NCI-H1048 (cell line): ENCODE measurements at places on chromosomes 6 and 20.

DNA sequence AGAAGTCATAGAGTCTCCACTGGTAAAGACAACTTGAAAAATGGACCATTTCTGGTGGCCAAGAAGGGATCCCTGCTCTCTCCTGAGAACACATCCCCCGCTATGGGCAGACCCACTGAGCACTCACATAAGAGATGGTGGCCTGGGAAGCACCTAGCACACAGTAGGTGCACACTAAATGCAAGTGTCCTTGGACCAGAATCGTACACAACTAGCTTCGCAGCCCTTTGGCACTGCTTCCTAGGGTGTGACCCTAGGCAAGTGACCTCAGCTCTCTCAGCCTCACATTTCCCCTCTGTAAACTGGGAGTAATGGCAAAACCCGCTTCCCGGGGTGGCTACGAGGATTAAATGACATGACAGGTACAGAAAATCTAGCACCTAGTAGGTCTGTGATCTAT lies 35.1 kb downstream of the KCNB1 start:
- no peak for DNase-seq

DNA sequence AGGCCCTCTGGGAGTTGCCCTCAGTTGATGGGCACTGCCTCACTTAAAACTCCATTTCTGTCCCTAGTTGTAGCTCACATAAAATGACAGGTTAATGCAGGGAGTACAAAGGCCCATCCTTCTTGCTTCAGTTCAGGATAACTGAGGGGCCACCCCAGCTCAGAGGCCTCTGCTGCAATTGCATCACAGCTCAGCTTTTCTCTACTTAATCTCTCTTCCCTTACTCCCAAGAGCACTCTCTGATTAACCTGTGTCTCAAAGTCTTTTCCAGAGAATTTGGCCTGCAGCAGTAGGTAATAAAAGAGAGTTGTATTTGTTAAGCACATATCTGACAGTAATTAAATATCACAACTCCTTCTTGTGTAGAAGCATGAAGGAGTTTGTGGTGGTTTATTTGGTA lies 40.9 kb upstream of the FLRT3 start:
- DNase-seq = no peak

GRCh38 chr6:148611213-148611612 lies 135.6 kb upstream of the UST start:
- no peak for DNase-seq

DNA sequence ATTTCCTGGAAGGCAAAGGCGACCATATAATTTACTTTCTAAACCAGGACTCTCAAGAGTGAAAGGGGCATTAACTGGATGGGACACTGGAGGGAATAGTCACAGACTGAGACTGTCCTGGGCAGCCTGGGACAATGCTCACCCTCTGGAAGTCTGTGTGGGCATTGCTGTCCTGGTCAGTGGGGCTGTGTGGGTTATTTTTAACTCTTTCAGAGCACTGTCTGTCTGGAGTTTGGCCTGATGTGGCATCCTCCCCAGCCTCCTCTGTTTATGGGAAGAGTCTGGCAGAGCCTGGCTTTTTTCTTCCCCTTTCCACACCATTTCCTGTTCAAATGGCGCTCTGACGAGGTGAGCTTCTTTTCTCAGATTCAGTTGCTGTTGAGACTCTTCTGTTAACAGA lies 11.7 kb downstream of the DAAM2 start:
- no peak for DNase-seq

DNA sequence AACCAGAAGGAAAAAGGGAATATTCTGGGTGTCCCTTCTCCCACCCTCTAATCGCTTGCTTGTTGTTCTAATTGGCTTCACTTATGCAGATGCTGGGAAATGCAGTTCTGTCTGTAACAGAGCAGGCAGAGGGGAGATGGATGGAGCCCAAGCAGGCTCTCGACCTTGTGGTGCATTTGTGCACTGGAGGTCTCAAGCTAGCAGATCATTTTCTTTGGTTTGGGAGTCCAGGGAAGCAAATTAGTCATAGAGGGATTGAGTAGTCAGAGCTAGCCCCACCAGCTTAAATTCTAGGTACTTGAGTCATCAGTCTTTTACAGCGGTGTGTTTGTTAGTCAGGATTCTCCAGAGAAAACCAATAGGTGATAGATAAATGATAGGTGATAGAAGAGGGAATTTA lies 234.7 kb upstream of the ECI2 start:
- no peak for DNase-seq

DNA sequence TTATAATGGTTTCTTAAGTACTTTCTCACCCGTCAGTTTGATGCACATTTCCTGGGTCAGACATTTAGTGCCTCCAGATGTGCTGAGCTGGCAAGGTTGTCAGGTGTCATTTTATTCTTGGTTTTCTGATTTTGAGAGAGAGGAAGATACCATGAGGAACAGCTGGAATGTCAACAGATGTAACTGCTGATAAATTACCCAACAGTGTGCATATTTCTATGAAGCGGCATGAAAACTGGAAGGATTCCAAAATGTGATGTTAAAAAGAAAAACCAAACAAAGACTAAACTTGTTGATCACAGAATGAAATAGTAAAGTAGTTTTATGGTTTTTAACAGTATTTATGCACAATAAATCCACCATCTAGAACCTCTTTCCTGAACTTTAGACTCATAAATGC lies 447.3 kb downstream of the HDGFL1 start:
- no peak for DNase-seq

GRCh38 chr6:123117145-123117908 lies 121.3 kb downstream of the CLVS2 start:
- no peak for DNase-seq

DNA sequence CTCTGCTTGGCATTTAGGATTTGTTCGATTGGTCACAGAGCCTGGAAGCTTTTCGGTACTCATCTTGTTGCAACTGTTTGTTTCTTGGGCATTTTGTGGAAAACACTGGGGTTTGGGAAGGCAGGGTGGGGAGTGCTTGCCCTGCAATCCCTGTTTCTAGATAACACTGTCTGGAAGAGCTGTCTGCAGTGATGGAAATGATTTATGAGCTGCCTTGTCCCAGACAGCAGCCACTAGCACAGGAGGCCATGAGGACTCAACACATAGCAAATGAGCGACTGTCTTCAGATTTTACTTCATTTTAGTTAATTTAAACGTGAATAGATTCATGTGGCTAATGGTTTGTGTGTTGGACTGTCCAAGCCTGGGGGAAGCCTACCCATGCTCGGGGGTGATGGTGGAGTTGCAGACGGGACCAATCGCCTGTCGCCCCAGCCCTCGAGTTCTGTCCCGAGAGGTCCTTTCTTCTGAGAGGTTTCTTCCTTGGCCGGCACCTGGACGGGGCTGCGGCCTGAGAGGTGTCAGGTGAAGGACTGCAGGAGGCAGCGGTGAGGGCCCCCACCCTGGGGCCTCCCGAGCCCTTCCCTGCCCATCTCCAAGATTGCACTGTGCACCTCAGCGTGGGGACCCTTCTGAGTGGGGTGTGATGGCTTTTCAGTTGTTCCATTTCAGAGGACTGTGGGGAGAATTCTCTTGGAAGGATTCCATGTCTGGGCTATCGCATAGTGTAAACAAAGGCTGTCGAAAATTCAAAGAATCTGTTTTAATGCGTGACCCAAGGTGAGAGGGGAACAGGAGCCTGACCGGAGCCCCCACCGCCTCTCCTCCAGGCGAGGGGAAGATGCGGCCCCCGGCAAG lies 55.4 kb downstream of the SMOC2 start:
- no peak for DNase-seq

DNA sequence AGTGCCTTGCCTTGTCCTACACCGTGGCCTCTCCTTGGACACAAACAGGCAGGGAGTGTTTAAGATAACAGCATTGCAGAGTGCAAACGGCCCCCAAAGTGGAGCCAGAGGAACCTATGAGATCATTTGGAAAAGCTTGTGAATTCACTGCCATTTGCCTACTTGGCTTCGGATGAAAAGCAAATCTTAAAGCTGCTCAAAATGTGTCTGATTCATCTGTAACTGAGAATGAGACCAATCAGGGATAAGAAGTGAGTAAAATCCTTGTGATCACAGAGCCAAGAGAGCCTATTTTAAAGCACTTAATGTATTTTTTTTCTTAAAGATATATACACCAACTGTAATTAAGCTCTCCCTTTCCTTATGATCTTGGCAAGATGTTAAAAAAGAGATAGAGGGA lies 65.7 kb upstream of the BACH2 start:
- DNase-seq = no peak

DNA sequence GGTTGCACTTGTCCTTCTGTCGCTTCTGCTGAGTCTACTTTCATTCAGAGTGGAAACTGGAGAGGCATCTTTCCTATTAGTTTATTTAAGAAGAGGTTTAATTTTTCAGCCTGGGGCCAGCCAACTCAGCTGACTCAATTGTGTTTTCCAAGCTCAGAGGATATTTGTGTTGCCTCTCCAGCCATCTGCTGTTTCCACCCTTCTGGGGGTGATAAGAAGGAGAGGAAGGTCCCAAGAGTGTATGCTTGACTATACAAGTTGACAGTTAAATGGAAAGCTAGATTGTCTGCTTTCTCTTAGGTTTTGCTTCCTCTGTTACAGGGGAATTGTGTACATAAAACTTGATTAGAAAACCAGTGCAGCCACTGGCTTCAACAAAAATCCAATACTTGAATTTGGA lies 3.0 kb downstream of the PSMF1 start:
- DNase-seq = no peak

GRCh38 chr6:119076173-119076572 lies 2.3 kb downstream of the FAM184A start:
- no peak for DNase-seq

GRCh38 chr6:167079853-167080297 lies 43.0 kb upstream of the CCR6 start:
- DNase-seq = no peak

- DNase-seq = no peak
Observed at GRCh38 chr20:35370751-35371150, 41.0 kb downstream of the UQCC1 start.

GRCh38 chr20:49345524-49345923 lies 67.7 kb upstream of the ZNFX1 start:
- no peak for DNase-seq

- no peak for DNase-seq
Observed at GRCh38 chr6:84763003-84763885, 1.2 kb downstream of the TBX18 start.

GRCh38 chr6:17584241-17584803 lies 15.8 kb upstream of the FAM8A1 start:
- DNase-seq = peak; percentile 40

DNA sequence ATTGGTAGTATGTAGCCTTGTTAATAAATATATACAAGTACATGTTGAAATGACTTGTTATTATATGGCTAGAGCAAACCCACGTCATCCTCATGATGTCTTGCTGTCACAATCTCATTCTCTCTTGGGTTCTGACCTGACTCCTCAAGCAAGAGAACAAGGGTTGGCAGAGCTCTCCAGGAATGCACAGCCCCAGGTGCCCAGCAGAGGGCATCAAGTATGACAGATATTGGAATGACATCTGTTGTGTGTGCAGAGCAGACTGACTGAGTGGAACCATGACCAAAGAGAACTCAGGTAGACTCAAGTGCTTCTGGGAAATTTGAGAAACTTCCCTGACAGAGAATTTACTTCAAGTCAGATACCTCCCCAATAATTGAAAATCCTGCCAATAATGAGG lies 90.6 kb downstream of the PAX1 start:
- no peak for DNase-seq

DNA sequence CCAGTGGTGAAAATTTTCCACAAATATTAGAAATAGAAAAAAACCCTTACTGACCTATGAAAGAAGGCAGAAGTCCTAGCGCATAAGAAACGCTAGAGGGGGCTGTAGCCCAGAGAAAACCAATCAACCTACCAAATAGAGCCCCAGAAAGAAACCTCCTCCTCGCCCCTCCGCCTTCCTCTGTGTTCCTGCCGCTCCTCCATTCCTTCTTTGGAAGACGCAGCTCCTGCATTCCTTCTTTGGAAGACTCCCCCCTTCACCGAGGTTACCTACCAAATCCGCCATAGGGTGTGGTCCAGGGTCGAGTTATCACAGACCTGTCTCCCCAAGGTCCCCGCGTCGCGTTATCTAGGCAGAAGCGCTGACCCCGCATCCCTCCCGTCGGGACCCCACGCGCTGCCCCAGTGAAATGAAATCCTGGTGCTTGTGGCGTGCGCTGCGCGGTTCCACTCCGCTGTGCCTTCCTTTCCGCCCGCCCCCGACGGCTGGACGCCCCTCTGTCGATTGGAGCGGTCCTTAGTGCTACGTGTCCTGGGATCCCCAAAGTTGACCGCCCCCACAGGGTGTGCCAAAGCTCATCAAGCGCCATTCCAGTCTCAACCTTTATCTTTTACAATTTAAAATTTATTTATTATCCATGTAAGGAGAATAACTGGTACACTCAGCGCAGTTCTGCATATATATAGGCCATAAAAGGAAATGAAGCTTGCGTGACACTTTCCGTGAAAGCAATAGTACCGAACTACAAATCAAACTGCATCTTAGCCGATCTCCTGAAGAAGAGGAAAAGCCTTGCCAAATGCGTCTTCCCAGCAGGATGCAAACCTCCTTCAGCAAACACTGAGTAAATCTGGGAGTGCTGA lies 13.0 kb downstream of the RPP21 start:
- no peak for DNase-seq

- no peak for DNase-seq
Observed at GRCh38 chr6:101395345-101395744, 1.8 kb downstream of the GRIK2 start.

DNA sequence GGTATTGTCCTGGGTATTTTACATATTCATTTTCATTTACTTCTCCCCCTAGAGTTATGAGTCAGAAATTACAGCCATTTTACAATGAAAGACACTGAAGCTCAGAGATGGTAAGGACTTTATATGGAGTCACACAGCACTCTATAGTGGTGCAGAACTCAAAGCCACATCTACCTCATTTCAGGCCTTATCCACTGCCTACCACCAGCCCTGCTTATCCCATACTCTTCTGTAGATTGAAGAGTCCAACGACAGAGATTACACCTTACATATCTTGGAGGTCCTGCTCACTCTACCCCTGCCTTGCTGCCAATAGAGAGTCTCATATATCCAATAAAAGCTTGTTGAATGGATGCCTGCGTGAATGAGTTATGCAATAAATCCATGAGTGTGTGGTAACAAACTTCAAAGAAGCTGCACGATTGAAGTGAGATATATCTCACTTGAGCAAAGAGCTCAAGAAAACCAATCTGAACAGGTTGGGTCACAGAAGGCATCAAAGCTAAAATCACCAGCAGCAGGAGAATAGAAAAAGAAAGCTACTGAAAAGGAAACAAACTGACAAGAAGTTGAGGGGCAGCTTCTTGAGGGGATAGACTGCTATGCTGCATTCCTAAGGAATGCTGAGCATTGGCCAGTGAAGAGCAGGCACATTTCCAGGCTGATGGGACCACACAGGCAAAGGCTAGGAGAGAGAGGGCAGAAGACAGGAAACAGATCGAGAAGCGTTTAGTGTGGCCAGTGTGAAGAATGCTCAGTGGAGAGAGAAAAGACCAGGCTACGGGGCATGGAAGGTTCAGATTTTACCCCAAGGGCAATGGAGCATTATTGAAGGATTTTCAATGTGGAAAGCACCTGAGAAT lies 585.6 kb downstream of the DHX35 start:
- DNase-seq = no peak

- no peak for DNase-seq
Observed at GRCh38 chr6:28643017-28643740, 117.5 kb downstream of the GPX5 start.

- no peak for DNase-seq
Observed at GRCh38 chr6:2134554-2134953, 110.9 kb downstream of the GMDS start.

- DNase-seq = no peak
Observed at GRCh38 chr6:33987531-33988021, 158.3 kb downstream of the GRM4 start.
